ENCODE measurements at places on chromosomes 2 and 18. TPM values are rescaled to one million over a fixed set of nuclear protein-coding genes. Genes with fewer than 3 reads are reported as not detected.

- H3K4me3 ChIP-seq = no peak overlapping the region
- H3K27me3 ChIP-seq = no peaks in the 10 kb centered on the region
- no peak for DNase-seq
- H3K36me3 ChIP-seq = no peaks in the 10 kb centered on the region
These were observed 69.1 kb upstream of the PID1 start for GRCh38 chr2:229340086-229340760.

- no peaks in the 10 kb centered on the region for H3K27me3 ChIP-seq
- no peak for DNase-seq
- H3K4me3 ChIP-seq = no peak overlapping the region
- H3K4me1 ChIP-seq = no peaks in the 10 kb centered on the region
- no peak overlapping the region for H3K27ac ChIP-seq
These were observed 260.6 kb downstream of the TWIST2 start for GRCh38 chr2:239108459-239108858.

DNA sequence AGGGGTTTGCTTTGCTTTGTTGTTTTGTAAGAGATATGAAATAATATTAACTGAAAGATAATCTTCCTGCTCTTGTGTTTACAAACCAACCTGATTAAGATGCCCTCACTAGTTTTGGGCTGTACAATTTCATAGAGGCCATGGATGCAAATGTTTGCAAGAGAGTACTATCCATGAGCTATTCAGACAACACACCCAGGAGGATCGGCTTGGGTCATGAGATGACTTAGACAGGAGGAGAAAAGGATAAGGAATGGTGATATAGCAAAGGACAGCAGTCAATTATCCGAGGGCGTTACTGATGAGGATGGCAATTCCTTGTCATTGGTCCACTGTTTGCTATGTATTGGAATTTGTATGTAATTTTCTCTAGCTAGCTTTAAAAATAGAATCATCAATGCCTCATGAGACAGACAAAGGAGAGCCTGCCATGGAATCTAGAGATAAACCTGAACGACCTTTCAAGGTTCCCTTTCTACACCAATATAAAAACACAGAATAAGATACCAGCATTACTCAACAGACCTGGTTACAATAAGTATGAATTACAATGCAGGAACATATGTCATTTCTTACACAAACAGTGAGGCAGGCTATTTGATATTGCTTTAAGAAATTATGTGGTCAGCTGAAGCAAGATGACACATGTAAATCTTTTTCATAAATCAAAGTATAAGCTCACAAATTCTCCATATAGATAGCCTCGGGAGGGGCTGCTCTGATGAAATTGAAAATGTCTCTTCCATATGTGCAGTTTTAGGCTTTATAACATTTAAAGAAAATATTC lies 54.4 kb upstream of the SOS1 start:
- no peak overlapping the region for H3K27ac ChIP-seq
- no peaks in the 10 kb centered on the region for H3K27me3 ChIP-seq
- H3K4me3 ChIP-seq = no peak overlapping the region
- no peaks in the 10 kb centered on the region for H3K36me3 ChIP-seq

- H3K4me3 ChIP-seq = no peak overlapping the region
- DNase-seq = no peak
- H3K27ac ChIP-seq = no peak overlapping the region
These were observed 59.1 kb downstream of the TRABD2A start for GRCh38 chr2:84821806-84822205.

The CROCC2 gene
- not detected for total RNA-seq

All from T-cell (primary cell).